ENCODE measurements at places on chromosomes 16 and 17. TPM values are rescaled to one million over a fixed set of nuclear protein-coding genes. Genes with fewer than 3 reads are reported as not detected.

Gene SBK1
- total RNA-seq: 0.85 TPM

Gene BICDL2
- 0.63 TPM for total RNA-seq

Gene ZNF771
- 10.3 TPM for total RNA-seq

Gene MYH2
- total RNA-seq: not detected

DNA sequence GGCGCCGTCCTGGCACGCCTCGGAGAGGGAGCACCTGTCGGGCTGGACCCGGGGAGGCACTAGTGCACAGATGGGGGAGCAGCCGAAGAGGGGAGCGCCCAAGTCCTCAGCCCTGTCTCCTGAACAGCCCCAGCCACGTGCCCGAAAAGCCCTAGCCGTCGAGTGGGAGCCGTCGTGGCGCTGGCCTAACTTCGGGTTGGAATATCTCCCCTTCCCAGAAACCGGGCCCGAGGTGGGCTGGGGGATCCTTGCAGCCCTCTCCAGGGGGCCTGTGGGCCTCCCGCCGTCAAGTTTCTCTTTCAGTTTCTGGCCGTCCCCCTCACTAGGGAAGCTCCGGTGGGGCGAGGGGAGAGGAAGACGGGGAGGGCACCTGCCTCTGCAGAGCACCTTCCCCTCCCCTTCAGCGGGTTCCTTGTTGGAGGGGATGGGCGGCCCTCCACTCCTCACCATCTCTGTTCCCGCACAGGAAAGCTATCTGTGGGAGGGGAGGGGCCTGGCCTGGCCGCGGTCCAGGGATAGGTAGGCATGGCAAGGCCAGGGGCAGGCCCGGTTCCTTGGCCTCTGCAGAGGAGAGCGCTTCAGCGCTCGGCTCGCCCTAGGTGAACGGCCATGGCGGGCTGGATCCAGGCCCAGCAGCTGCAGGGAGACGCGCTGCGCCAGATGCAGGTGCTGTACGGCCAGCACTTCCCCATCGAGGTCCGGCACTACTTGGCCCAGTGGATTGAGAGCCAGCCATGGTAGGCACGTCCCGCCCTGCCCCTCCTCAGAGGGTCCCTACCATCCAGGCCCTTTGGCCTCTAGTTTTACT, 709 bp downstream of the STAT5A start:
- DNase-seq: peak; percentile 89
- H3K4me1 ChIP-seq: peaks cover 48% of the 10 kb centered on the region
- peak overlapping the region; percentile 81 for H3K27ac ChIP-seq
- H3K27me3 ChIP-seq: no peaks in the 10 kb centered on the region
- peaks cover 68% of the 10 kb centered on the region for H3K36me3 ChIP-seq

GRCh38 chr17:63973930-63974593, 1.3 kb upstream of the SCN4A start:
- no peak for DNase-seq
- no peak overlapping the region for H3K4me3 ChIP-seq
- no peak overlapping the region for H3K27ac ChIP-seq

- H3K36me3 ChIP-seq: peaks cover 11% of the 10 kb centered on the region
- peak overlapping the region; percentile 43 for H3K27ac ChIP-seq
- no peak overlapping the region for H3K4me3 ChIP-seq
- H3K4me1 ChIP-seq: peaks cover 39% of the 10 kb centered on the region
- no peak for DNase-seq
Measured at GRCh38 chr16:24986512-24987303, 28.5 kb downstream of the ARHGAP17 start.

DNA sequence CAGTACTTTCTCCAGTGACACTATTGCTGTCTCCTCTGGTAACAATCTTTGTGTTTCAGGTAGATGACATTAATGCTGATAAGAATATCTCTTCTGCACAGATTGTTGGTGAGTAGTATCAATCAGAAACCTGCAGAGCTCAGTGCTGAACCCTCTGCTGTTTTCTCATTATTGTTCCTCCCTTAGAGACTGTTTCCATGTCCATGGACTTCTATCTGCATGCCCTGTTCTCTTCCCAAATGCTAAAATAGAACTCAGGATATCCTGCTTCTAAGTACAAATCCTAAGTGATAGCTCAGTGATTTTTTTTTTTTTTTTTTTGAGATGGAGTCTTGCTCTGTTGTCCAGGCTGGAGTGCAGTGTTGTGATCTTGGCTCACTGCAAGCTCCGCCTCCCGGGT, 29.4 kb downstream of the IST1 start:
- H3K4me3 ChIP-seq: no peak overlapping the region
- no peaks in the 10 kb centered on the region for H3K27me3 ChIP-seq
- H3K36me3 ChIP-seq: peaks cover 70% of the 10 kb centered on the region
- peaks cover 7% of the 10 kb centered on the region for H3K4me1 ChIP-seq
- H3K27ac ChIP-seq: no peak overlapping the region

DNA sequence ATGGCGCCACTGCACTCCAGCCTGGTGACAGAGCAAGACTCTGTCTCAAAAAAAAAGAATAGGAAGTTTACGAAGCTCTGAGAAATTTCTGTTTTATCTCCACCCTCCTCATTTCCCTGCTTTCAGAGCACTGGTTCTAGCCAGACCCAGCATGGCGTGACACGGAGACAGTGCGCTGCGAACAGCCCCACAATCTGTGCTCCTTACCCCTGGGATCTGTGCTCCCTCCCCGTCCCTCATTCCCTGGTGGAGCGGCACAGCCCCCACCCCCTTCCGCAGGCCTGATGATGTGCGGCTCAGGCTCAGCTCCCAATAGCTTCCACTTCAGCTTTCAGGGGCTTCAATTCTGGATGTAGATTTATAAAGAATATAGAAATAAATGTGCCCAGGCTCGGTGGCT, 56.1 kb upstream of the ENDOV start:
- no peak overlapping the region for H3K27ac ChIP-seq
- no peaks in the 10 kb centered on the region for H3K4me1 ChIP-seq
- peaks cover 72% of the 10 kb centered on the region for H3K36me3 ChIP-seq
- H3K27me3 ChIP-seq: no peaks in the 10 kb centered on the region
- no peak overlapping the region for H3K4me3 ChIP-seq

DNA sequence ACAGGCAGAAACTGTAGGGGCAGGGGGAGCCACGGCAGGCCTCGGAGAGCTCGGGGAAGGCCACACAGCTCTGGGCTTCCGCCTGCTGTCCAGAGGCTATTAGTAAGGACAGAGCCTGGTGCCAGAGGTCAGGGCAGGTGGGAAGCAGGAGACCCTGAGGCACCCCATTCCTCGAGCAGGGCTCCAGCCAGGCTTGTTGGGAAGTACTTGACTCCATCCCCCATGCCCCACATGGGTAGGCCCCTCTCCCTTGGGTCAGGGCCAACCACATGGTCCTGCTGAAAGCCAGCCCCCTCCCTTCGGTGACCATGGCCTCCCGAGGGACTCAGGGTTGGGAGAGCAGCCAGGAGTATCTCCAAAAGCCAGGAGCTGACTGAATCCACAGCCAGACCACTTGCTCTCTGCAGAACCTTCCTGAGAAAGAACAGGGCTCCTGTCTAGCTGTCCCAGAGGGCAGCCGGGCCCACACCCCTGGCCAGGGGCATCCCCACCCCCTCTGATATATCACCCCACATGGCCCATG, 17.4 kb upstream of the MPRIP start:
- H3K4me3 ChIP-seq: no peak overlapping the region
- H3K27ac ChIP-seq: no peak overlapping the region
- no peaks in the 10 kb centered on the region for H3K36me3 ChIP-seq
- DNase-seq: no peak
- H3K27me3 ChIP-seq: peaks cover 4% of the 10 kb centered on the region
- H3K4me1 ChIP-seq: no peaks in the 10 kb centered on the region

DNA sequence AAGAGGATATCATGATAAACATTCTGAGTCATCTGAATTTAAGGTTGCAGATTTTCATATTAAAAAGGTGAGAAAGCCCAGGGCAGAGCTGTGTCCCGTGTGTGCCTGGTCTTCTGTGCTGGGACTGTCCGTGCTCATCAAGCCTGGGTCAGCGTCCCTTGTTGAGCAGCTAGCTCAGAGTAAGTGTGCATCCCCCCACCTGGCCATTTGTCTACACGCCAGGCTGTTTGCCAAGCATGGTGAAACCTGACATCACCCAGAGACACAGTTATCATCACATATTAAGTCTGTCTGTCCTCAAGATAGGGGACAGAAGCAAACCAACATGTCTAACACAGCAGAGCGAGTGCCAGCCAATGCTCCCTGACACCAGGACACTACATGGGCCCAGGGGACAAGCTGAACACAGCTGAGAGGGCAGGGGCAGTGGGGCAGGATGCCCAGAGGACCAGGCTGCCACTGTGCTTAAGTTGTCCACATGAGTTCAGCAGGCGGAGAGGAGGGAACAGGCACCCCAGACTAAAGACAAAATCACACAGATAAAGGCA, 57.9 kb upstream of the CNEP1R1 start:
- peaks cover 18% of the 10 kb centered on the region for H3K27me3 ChIP-seq
- H3K27ac ChIP-seq: no peak overlapping the region
- H3K36me3 ChIP-seq: no peaks in the 10 kb centered on the region
- no peak for DNase-seq

DNA sequence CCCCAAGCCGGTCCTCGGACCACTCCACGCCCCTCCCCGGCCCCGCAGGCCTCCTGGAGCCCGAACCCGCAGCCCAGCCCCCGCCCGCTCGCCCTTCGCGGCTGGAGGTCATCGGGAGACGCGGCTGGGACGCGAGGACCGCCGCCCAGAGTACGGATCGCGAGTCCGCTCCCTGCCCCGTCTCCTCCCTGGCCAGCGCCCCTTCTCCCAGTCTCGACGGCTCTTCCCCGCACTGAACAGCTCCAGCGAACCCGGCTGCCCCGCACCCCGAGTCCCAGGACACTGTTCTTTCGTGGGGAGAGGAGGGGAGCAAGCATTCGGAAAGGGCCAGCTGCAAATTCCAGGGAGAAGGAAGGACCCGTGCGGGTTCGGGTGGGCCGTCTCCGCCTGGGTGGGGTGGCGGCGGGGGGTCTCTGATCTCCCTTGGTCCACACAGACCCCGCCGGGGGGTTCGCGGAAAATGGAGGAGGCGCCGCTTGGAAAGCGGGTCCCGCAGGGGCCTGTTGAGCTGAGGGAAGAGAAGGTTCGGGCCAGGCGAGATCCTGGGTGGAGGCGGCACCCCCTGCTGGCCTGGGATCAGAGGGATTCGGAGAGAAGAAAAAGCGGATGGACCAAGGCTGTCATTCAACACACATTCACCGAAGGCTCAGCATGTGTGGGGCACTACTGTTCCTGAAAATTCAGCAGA, 632 bp upstream of the RTN4RL1 start:
- H3K4me1 ChIP-seq: peaks cover 21% of the 10 kb centered on the region
- H3K36me3 ChIP-seq: no peaks in the 10 kb centered on the region
- no peak overlapping the region for H3K27ac ChIP-seq
- peak; percentile 80 for DNase-seq

DNA sequence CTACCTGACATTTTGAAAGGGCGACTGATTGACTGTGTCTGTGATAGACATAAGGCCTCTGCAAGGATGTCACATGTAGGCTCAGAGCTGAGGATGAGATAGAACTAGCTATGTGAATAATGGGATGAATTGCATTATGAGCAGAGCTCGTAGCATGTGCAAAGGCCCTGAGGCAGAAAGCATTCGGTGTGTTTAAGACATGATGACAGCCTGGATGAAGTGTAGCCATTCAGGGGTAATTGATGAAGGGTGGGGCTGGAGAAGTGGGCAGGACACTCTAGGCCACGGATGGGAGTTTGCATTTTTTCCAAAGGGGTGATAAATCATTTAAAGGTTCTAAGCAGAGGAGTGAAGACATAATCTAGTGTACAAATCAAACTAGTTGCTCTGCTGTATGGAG, 62.6 kb downstream of the USP43 start:
- no peaks in the 10 kb centered on the region for H3K36me3 ChIP-seq
- H3K4me1 ChIP-seq: no peaks in the 10 kb centered on the region
- DNase-seq: no peak
- H3K27ac ChIP-seq: no peak overlapping the region
- no peaks in the 10 kb centered on the region for H3K27me3 ChIP-seq
- no peak overlapping the region for H3K4me3 ChIP-seq

DNA sequence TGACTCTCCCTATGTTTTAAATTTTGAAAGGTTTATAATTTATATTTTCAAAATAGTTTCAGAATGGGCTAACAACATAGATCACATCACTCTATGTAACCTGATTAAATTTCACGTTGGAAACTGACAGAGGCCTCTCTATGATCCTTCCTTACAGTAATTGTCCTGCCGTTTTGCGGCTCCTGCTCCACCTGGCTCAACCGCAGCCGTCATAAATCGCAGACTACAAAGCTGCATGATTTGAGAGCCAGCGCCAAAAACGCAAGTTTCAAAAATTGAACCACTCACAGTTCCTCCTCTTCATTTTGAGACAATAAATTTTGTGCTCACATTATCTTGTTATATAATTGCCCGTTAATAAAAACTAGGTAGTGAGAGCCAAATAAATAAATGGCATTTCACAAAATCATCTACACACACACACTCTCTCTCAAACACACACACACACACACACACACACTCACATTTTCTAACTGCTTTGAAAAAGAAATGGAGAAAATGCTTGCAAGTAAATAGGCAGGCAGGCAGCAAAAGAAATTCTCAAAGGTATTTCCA, 263.1 kb upstream of the PSMD7 start:
- H3K36me3 ChIP-seq: no peaks in the 10 kb centered on the region
- H3K27me3 ChIP-seq: peaks cover 3% of the 10 kb centered on the region
- H3K27ac ChIP-seq: no peak overlapping the region
- H3K4me1 ChIP-seq: no peaks in the 10 kb centered on the region

DNA sequence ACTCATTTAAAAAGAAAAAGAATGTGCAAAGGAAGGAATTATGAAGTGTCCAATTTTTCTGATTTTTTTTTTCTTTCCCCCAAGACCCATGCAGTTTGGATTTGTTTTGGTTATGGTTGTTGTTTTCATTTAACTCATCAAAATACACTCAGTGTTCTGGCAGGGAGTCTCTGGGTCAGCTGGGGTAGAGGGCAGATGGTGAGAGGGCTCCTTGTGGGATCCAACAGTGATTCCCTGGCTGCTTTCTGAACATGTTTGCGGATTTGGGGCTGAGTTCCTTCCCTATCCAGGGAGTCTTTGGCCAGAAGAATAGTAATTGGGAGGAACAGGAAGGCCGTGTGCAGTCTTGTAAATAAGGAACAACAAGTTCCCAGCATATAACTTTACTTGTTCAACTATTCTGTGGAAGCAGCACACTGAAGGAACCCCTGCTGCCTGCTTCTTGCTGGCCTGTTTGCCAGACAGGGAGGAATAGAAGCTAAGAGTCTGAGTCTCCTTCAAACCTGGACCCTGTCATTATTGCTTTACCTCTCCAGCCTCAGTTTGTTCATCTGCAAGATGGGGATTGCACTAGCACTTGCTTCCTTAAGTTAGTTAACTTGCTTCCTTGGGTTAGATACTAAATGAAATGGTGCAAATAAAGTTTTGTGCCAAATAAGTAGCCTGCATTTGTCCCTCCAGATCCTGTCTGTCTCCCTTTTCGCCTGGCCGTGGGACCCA, 32.1 kb downstream of the C17orf67 start:
- no peak overlapping the region for H3K4me3 ChIP-seq
- peaks cover 2% of the 10 kb centered on the region for H3K4me1 ChIP-seq
- no peak for DNase-seq
- H3K36me3 ChIP-seq: no peaks in the 10 kb centered on the region
- H3K27me3 ChIP-seq: no peaks in the 10 kb centered on the region

Measured in activated CD4-positive, alpha-beta T cell treated with anti-CD3 and anti-CD28 coated beads, Interleukin-2, amount 10 ng/mL, durations not matched to agents 24 days and 14 days (primary cell).